ENCODE measurements at places on chromosomes 11 and 22. TPM values are rescaled to one million over a fixed set of nuclear protein-coding genes. Genes with fewer than 3 reads are reported as not detected.

Gene BSCL2
- total RNA-seq = 110 TPM

Gene SYT7
- total RNA-seq = 4.5 TPM

- H3K27ac ChIP-seq = peak overlapping the region; percentile 84
- H3K4me3 ChIP-seq = no peak overlapping the region
- peaks cover 97% of the 10 kb centered on the region for H3K4me1 ChIP-seq
- H3K36me3 ChIP-seq = no peaks in the 10 kb centered on the region
These were observed 5.7 kb downstream of the PDGFB start for GRCh38 chr22:39238966-39239505.

- H3K4me3 ChIP-seq = no peak overlapping the region
- H3K27me3 ChIP-seq = peaks cover 22% of the 10 kb centered on the region
- no peak overlapping the region for H3K27ac ChIP-seq
- H3K36me3 ChIP-seq = peaks cover 5% of the 10 kb centered on the region
- DNase-seq = no peak
These were observed 19.6 kb downstream of the RTN4RL2 start for GRCh38 chr11:57479911-57480310.

DNA sequence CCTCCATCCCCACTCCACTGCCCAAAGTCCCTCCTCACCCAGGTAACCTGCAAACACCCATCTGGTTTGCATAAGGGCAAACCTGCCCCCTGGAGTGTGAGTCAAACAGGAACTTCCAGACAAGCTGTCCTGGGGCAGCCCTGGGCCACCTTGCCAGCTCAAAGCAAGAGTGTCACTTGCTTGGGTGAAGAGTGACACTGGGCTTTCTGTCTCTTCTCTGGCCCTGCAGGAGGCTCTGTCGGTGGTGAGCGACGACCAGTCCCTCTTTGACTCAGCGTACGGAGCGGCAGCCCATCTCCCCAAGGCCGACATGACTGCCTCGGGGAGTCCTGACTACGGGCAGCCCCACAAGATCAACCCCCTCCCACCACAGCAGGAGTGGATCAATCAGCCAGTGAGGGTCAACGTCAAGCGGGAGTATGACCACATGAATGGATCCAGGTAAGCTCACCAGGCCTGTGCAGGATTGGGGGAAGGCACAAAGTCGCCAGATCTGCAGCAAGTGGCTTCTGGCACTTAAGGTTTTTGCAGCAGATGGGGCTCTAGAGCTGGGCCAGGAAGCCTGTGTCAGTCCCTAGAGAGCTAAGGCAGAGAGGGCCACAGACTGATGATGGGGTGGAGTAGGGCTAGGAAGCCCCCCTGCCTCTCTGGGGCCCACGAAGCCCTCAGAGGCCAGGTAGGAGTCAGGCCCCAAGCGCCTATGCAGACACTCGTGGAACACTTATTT is 64.2 kb downstream of the FLI1 start:
- H3K4me3 ChIP-seq = no peak overlapping the region
- no peak for DNase-seq
- H3K36me3 ChIP-seq = no peaks in the 10 kb centered on the region
- H3K4me1 ChIP-seq = peaks cover 20% of the 10 kb centered on the region
- H3K27me3 ChIP-seq = no peaks in the 10 kb centered on the region

DNA sequence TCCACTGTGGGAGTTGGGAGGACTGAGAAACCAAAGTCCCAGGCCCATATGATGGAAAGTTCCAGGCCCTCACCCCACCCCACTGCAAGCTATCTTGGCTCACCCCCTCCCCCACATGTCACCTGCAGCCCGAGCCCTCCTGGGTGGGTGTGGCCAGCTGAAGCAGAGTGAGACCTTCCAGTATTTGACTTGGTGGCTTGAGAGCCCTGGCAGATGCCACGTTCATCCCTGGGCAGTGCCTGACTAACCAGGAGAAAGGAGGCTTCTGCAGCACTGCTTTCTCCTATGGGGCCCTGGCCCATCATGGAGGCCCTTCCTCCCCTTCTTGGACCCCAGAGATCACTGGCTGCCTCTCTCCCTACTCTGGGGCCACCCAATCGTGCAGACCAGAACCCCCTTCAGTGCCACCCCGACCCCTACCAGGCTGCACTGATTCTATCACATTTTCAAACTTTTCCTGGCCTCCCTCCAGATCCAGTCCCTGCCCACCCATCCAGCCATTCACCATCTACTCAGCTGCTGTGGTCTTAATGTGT is 38.1 kb upstream of the WNT11 start:
- H3K27me3 ChIP-seq = peaks cover 23% of the 10 kb centered on the region
- H3K36me3 ChIP-seq = no peaks in the 10 kb centered on the region
- DNase-seq = no peak
- H3K4me1 ChIP-seq = no peaks in the 10 kb centered on the region

GRCh38 chr11:64934682-64935358 is 873 bp downstream of the GPHA2 start:
- no peaks in the 10 kb centered on the region for H3K4me1 ChIP-seq
- H3K4me3 ChIP-seq = no peak overlapping the region
- H3K36me3 ChIP-seq = peaks cover 54% of the 10 kb centered on the region

DNA sequence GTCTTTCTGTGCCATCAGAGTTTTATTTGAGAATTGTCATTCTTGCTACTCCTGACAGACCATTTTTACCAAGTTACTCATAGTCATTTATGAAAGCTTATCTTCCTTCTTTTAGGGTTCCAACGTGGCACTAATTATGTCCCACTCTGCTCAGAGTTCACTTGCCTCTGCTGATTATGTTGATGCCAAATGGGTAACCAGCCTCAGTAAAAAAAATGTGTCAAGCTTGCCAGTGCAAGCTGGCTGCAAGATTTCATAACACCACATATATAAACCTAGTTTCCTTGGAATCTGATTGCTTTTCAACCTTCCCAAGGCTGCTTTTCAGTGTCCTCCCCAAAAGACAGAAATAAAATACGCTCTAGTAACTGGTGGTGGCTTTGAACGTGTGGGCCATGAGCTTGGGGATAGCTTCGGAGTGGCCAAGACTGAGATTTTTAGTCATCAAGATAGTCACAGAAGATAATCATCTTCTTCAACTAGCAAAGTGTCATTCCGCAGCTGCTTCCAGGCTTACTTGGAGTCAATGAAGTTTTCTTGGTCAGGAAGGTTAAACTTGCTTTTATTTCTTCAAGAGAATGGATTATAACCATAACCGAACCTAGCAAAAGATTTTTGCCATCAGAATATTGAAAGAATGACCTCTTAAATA is 29.5 kb upstream of the APOA1 start:
- H3K36me3 ChIP-seq = peaks cover 100% of the 10 kb centered on the region
- peaks cover 9% of the 10 kb centered on the region for H3K4me1 ChIP-seq
- no peak overlapping the region for H3K27ac ChIP-seq
- no peak for DNase-seq

DNA sequence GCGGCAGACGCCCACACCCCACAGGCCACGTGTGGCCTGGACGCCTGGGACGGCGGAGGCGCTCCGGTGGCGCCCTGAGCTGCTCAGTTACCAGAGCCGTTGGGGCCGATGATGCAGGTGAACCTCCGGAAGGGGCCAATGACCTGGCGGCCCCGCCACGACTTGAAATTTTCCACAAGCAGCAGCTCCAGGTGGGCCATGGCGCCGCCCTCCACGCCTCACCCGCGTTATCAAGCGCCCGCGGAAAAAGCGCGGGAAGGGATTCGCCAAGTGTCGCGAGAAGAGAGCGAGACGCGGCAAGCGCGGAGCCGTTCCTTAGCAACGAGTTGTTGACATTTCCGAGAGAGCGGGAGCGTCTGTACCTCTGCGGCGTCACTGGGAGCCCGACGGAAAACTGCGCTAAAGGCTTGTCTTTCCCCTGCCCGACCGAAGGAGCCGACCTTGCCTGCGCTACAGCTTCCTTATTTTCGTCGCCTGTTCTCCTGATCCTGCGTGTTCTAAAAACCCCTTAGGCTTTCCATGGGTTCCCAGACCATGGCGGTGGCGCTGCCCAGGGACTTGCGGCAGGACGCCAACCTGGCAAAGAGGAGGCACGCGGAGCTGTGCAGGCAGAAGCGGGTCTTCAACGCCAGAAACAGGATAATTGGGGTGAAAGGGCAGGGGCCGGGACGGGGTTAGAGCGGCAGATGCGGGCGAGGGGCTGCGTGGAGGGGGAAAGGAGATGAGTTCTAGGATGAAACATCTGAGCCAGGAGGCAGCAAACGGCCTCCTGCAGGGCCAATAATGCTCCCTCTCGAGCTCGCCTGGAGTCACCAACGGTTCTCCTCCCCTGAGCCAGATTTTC is at the start of the genes RIBC2 and SMC1B:
RIBC2 (plus strand) TSS at position 326 of the 844 bp plus-strand sequence; CDS start at position 520, 194 bp downstream.
SMC1B (minus strand) TSS at position 232 of the 844 bp plus-strand sequence; CDS start at position 200, 32 bp downstream.
- no peak within 1 kb of the TSS for H3K27ac ChIP-seq
- no peaks in the 10 kb centered on the region for H3K27me3 ChIP-seq
- H3K36me3 ChIP-seq = no peaks in the 10 kb centered on the region
- peak; percentile 94 for DNase-seq

- H3K36me3 ChIP-seq = no peaks in the 10 kb centered on the region
- H3K27me3 ChIP-seq = no peaks in the 10 kb centered on the region
- no peak for DNase-seq
- no peak overlapping the region for H3K27ac ChIP-seq
- no peaks in the 10 kb centered on the region for H3K4me1 ChIP-seq
These were observed 156.4 kb downstream of the ATG16L2 start for GRCh38 chr11:72970557-72971118.

Data from stomach (tissue), 19 donors.